ENCODE measurements at places on chromosomes 5 and 9.

DNA sequence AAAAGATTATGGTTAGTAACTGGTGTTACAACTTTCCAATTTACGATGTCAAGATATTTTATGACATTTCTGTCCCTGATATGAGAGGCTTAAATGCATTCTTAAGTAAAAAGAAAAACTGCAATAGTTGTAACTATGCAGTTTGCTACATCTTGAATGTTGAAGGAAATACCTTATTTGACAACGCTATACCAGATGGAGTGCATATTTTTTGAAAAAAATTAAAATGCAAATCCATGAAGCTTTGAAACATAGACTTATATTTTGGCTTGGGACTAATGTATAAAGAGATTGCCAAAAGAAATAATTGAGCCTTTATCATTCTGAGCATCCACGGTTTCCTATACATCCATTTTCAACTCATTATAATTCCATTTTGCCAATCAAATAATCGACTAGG is 579.4 kb downstream of the TAF11L14 start:
- no peak for DNase-seq

- DNase-seq = no peak
Observed at GRCh38 chr9:130421154-130421801, 23.5 kb upstream of the ASS1 start.

- DNase-seq = no peak
Observed at GRCh38 chr5:25993701-25994100, 1044.7 kb downstream of the CDH9 start.

- DNase-seq = no peak
Observed at GRCh38 chr5:60674251-60675069, 25.5 kb downstream of the DEPDC1B start.

DNA sequence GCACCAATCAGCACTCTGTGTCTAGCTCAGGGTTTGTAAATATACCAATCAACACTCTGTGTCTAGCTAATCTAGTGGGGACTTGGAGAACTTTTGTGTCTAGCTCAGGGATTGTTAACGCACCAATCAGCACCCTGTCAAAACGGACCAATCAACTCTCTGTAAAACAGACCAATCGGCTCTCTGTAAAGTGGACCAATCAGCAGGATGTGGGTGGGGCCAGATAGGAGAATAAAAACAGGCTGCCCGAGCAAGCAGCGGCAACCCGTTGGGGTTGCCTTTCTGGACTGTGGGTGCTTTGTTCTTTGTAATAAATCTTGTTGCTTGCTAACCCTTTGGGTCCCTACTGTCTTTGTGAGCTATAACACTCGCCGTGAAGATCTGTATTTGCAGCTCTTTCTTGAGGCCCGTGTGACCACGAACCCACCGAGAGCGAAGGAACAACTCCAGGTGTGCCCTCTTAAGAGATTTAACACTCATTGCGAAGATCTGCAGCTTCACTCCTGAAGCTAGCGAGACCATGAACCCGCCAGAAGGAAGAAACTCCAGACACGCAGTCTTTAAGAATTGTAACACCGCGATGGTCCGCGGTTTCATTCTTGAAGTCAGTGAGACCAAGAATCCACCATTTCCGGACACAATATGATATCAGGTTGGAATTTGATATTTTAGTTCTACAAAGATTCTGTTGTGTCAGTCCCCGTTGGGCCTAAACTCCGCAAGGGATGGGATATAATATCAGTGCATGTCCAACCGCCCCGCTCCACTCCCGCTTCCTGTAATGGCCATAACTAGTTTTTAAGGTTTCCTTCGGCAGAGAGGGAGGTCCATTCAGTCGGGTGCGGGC is 740 bp upstream of the TRMT10B start:
- no peak for DNase-seq

GRCh38 chr5:154351141-154351540 is 94.7 kb upstream of the SAP30L start:
- DNase-seq = no peak

- no peak for DNase-seq
Observed at GRCh38 chr5:164053123-164053522, 547.7 kb downstream of the MAT2B start.

DNA sequence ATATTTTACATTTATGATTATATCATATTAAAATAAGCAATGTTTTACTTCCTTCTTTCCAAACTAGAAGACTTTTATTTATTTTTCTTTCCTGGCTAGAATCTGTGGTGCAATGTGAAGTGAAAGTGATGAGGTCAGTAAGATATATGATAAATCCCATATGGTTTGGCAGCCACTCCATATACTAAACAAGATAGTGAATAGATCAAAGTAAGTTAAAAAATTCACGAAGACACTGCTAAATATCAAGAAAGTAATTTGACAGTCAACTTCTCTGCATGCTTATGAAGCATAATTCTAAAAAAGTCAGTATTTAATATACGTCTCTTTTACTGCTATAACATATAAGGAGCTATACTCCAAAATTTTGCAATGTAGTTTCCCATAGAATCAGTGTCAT is 972.8 kb downstream of the DTWD2 start:
- no peak for DNase-seq

- no peak for DNase-seq
Observed at GRCh38 chr9:110520120-110520701, 59.3 kb downstream of the SVEP1 start.

DNA sequence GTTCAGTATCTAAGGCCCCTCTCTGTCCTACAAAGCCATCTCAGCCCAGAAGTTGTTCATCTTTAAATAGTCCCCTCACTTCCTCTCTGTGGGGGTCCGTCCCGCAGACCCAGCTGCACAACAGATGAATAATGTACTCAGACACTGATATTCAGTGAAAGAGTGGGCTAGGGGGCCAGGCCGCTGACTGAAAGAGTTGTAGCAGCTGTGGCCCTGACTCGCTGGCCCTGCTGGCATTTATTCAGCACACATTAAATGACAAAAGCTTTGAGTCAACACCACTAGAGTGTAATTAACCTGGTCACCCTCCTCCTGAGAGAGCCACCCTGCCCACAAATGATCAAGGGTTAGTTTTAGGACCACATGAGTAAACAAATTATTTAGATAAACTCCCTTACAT is 76.3 kb downstream of the MED10 start:
- DNase-seq = no peak

DNA sequence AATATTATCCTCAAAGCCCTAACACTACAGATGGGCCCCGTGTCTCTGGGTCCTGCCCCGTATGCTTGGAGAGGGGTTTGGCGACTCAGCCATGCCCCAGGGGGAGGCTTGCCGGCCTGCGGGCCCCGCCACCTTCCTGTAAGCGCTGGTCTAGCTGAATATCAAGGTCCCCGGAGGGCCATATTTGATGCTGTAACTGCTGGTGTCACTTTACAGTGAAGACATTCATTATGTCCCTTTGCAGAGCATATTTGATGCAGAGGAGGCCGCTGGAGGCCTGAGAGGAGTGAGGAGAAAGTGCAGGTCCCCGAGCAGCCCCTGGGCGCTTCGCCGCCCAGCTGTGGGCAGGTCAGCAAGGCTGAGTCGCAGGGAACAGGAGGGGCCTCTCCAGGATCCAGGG is 16.8 kb downstream of the IRX4 start:
- DNase-seq = no peak

Measured in GOT3 (cell line).